Erythroblast (primary cell): ENCODE measurements at places on chromosomes 12 and 14.

- DNase-seq = no peak
Measured at GRCh38 chr14:62655166-62655565, 390.1 kb downstream of the KCNH5 start.

DNA sequence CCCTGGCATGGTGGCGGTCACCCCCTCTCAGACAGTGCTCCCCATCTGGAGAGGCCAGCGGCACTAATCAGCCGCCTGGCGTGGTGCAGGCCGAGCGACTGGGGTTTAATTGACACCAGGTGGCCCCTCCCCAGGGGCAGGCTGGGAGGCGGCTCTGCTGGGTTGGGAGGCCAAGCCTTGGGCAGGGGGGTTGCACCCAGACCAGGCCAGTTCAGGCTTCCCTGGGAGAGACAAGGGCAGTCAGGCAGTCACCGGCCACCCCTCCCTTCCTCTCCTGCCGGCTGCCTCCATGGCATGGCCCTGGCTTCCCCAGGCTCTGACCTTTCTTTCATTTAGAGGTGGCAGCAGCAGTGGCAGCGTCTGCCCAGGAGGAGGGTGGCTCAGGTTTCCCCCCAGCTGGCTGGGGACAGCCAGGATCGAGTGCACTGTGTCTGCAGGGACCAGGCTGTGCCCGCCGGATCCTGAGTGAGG lies 78.1 kb upstream of the NOS1 start:
- DNase-seq = no peak

DNA sequence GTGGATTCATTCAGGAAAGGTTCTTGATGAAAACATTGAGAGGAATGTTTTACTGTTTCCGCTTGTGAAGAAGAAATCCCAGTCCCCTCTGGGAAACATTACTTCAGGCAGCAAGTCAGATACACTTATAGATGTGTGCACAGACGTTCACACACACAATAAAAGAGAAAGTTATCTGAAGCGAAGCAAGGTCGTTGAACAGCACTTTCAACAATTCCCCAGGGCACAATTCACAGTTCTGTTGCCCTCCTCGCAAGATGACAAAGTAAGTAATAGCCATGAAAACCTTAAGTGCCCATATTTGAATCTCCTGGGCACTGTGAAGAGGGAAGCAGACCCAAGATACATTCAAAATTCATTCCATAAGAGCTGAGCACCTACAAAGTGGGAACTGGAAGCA lies 156.6 kb upstream of the CAND1 start:
- no peak for DNase-seq

DNA sequence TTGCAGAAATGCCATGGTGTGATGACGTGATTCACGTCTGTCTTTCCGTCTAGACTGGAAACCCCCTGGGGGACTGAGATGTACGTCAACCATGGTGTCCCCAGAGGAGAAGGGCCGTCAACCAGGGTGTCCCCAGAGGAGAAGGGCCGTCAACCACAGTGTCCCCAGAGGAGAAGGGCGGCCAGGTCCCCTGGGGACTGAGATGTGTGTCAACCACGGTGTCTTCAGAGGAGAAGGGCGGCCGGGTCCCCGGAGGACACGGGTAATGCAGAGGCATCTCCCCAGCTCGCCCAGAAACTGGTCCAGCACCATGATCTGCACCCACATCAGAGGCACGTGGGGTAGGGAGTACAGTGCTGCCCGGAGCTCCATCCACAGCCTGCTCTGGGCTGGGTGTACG lies 30.6 kb upstream of the GALNT9 start:
- no peak for DNase-seq

- no peak for DNase-seq
Measured at GRCh38 chr12:56955631-56956256, 1.7 kb downstream of the RDH16 start.

DNA sequence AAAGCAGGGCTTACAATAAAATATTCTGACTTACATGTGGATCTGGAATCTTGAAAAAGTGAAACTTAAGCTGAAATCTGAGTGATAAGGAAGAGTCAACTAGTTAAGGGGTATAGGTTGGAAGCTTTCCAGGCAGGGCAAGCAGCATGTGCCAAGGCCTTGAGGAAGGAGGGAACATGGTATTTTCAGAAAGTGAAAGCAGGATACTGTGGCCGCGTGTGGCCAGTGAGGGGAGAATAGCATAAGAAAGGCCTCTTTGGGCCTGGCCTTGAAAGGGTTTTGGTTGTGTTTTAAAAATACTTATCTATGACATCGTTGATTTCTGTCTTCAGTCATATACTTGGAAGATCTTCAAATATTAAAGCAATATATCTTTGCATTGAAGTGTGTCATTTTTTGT lies 213.4 kb downstream of the AKAP6 start:
- no peak for DNase-seq

DNA sequence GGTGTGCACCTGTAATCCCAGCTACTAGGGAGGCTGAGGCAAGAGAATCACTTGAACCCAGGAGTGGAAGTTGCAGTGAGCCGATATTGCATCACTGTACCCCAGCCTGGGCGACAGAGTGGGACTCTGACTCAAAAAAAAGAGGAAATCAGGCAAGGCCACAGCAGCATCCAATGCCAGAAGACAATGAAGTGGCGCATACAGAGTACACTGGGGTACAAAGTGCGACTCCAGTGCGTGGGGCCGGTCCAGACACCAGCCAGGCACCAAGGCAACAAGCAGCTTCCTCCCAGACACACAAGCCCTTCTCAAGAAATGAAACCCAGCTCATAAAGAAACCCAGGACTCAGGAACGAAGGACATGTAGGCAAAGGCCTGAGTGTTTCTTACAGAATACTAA lies 28.2 kb downstream of the TTC7B start:
- DNase-seq = no peak

- DNase-seq = peak; percentile 98
Measured at GRCh38 chr12:121793838-121794533, 498 bp upstream of the RHOF start.

DNA sequence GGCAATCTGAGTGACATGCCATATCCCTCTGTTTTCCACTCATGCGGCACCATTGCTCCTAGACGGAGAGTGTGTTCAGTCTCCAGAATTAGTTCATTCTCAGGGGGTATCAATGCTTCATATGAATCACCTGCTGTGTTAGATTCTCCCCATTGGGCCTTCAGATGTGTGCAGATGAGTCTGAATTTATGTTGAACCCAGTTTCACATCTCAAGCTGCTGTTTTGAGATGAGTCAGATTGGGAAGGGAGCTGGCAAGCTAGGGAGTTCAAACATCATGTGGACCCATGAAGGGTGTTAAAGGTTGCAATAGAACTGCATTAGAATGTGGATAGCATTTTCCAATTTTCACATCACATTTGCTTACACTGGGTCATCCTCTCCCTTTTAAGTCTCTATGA lies 46.9 kb upstream of the KCNA1 start:
- DNase-seq = no peak

GRCh38 chr14:50521912-50522341 lies 10.4 kb downstream of the MAP4K5 start:
- DNase-seq = no peak

DNA sequence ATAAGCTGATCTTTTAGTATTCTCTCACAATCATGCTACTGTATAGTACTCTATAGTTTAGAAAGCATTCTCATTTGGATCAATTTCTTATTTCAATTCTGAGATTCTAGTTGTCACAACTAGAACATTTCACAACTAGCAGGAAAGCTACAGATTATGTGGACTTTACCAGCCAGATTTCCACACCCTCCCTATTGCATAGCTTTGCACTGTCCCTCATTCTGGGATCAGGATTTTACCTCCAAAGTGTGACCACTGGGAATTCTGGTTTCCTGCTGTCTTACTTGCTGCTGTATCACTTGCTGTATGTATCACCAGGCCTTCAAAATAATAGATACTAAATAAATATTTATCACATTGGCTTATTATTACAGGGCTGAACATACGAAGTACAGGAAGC lies 10.2 kb upstream of the PELI2 start:
- no peak for DNase-seq

DNA sequence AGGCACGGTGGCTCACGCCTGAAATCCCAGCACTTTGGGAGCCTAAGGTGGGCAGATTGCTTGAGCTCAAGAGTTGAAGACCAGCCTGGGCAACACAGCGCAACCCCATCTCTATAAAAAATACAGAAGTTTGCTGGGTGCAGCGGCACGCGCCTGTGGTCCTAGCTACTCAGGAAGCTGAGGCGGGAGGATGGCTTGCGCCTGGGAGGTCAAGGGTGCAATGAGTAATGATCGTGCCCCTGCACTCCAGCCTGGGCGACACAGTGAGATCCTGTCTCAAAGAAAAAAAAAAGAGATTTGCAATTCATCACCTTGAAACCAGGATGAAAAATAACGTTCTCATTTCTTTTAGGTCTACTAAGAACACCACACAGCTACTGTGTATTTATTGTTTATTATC lies 4.0 kb downstream of the STX2 start:
- peak; percentile 24 for DNase-seq

GRCh38 chr14:79080040-79080439 lies 909.9 kb downstream of the NRXN3 start:
- no peak for DNase-seq

DNA sequence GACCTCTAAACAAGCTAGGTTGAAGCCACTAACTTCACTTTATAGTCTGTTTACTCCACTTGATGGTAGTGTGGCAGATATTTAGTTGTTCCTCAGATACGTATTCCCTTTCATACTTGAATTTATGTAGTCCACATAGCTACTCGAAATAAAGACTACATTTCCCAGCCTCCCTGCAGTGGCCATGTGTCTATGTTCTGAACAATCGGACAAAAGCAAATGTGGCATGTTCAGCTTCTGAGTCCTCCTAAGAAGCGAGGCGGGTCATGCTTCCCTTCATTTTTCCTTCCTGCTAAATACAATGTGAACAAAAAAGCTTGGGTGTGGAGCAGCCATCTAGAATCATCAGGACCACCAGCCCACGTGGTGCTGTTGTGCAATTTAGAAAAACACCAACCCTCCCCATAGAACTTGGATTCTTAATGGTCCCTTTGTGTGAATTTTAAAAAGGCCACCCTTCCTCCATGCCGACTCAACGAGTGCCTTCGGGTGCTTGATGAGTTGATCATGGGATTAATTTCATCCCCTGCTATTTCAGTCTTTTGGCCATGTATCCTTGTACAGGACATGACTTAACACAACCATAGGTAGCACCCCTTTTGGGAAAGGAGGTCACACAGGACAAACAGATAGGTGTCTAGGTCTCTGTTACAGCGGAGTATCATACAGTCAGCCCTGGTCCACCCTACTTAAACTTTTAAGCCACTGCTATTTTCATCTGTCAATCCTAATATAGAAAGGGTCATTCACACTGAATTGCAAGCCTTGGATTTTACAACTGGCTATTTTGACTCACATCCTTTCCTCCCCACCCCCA lies 60.7 kb downstream of the ZFC3H1 start:
- no peak for DNase-seq

GRCh38 chr12:52155048-52155868 lies 36.6 kb downstream of the KRT80 start:
- peak; percentile 35 for DNase-seq

GRCh38 chr12:60263161-60263560 lies 667.3 kb downstream of the SLC16A7 start:
- DNase-seq = no peak

- DNase-seq = peak; percentile 78
Measured at GRCh38 chr12:122886851-122887818, 8.8 kb downstream of the VPS37B start.

DNA sequence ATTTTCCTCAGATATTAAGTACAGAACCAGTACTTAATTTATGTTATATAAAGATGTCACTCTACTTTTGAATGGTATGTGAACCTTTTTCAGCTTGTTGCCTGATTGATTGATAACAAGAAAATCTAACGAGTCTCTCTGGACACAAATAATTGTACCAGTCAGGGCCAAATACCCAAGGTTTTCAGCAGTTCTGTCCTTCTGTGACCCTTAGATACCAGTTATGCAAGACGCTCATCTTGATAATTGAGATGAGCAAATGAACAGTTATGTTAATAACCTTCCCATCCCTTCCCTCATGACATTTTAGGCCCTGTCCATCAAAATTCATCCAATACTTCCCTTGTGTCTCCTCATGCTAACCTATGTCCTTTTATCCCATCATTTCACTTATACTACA lies 185.9 kb upstream of the G2E3 start:
- DNase-seq = no peak

GRCh38 chr12:92253301-92253700 lies 107.7 kb upstream of the BTG1 start:
- no peak for DNase-seq

DNA sequence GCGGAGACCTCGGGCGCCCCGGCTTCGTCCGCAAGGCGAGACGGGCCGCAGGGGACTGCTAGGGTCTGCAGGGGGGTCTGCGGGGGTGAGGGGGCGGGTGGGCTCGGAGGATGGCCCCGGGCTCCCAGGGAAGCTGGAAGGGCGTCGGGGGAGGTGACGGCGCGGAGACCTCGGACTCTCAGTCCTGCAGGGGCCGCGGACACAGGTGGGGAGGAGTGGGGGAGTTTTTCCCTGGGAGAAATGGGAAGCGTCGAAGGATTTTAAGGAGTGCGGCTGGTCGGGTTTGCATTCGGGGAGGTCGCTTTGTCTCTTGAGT lies 25.9 kb downstream of the ZBTB42 start:
- no peak for DNase-seq

DNA sequence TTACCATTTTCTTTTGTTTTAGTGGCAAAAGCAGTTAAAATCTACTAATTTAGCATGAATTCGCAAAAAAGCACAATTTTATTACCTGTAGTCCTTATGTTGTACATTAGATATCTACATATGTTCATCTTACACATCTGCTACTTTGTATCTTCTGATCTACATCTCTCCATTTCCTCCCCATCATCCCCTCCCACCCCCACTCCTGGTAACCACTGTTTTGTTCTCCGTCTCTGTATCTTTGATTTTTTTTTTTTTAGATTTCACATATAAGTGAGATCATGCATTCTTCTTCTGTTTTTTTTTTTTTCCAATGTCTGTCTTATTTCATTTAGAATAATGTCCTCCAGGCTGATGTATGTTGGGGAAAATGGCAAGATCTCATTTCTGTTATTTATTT lies 922.7 kb downstream of the VRK1 start:
- no peak for DNase-seq

DNA sequence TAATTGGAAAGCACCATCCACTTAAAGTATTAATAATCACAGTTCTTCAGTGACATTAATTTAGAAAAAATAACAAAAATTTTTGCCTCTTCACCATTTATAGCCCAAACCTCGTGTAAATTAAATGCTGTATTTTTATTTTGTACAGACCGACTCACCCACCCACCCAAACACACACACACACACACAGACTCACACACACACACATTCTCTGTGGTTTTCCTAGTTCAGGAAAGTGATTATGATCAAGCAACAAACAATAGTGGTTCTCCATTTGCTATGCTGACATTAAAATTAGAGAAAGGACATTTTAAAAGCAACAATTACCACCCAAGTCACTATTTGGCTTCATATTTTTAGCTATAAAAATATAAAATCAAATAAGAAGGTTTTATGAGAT lies 112.5 kb upstream of the FLRT2 start:
- DNase-seq = no peak
